ENCODE measurements at places on chromosomes 3 and 15.

DNA sequence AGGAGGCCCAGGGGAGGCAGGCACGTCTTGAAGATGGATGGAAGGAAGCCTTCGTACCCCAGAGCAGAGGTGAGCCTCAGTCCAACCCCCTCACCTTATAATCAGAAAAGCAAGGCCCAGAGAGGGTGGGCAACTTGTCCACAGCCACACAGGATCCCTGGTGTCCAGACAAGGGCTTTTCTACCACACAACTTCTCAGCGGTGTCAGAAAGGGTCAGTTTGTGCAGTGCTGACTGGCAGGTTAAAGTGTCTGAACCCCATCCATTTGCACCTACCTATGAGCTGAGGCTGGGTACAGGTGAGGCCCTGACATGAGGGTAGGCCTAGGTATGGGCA is 8.6 kb downstream of the IGDCC3 start:
- DNase-seq = no peak

GRCh38 chr15:85687329-85687728 is 107.4 kb downstream of the KLHL25 start:
- no peak for DNase-seq

DNA sequence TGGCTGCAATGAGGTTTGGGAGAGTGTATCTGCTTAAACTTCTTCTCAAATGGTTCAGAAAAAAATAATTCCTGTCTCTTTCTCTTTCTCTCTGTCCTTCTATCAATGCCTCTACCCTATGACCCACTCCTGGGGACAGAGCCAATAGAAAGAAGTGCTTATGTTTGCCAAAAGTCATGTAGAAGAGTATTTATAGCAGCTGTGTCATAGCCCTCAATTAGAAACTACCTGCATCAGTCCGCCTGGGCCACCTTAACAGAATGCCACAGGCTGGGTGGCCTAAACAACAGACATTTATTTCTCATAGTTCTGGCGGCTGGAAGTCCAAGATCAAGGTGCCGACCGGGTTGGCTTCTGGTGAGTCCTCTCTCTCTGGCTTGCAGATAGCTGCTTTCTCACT is 92.5 kb downstream of the HMG20A start:
- no peak for DNase-seq

DNA sequence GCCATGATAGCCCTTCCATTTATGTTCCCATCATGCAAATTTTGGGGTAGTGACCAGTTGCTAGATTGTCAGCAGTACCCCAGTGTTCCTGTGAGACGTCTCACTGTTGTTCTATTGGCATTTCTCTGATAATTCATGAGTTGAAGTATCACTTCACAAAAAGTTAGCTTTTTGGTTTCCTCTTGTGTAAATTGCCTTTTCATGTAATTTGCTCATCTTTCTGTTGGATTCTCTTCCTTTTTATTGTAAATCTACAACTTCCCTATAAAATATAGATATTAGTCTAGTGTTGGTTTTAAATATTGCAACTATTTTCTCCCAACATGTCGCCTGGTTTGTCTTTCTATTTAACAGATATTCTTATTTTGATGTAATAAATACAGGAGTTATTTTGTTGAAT is 7.5 kb upstream of the A4GNT start:
- DNase-seq = no peak

- DNase-seq = no peak
These were observed 18.4 kb downstream of the SENP5 start for GRCh38 chr3:196886144-196886543.

DNA sequence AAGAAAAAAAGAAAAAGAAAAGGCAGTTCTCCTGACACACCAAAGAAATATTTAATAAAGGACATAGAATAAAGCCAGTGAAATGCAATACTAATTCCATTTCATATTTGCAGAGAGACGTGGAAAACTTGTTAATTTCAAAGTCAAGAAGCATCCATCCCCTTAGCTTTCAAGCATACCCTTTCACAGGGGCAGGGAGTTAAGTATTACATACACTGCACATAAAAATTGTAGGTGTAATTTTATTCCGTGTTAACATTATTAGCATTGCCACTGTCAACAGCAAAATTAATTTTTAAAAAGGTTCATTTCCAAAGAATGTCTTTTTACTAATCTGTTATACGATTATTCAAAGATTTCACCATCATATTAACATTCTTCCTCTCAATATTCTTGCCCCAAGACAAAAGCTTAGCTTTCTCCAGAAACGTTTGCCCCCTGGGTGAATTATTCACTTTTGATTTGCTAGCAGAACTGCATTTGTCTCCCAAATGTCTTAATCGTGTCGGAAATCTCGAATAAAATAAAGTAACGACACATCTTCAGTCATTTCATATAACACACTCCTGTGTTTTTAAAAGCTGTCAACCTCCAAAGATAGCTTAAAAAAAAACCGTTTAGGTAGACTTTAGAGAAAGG is 517.9 kb downstream of the MECOM start:
- DNase-seq = no peak

- no peak for DNase-seq
These were observed 797 bp downstream of the PAQR9 start for GRCh38 chr3:142962520-142963233.

DNA sequence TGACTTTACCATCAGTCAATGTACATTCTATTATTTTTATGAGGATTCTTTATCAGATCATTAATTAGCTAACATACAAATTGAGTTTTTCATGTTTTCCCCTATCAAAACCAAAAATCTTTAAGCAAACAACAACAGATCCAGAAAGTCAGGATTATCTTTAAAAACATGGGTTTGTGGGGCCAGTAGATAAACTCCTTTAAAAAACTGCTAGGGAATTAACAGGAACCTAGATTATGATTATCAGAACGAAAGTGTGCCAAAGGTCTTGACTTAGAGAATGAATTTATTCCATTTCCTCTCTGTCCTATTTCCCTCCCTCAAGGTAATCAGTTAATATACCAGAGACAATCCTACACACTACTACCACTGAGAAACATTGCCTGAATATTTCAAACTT is 13.2 kb upstream of the CCDC13 start:
- DNase-seq = peak; percentile 41

GRCh38 chr3:124942613-124943012 is 8.1 kb upstream of the MUC13 start:
- no peak for DNase-seq

DNA sequence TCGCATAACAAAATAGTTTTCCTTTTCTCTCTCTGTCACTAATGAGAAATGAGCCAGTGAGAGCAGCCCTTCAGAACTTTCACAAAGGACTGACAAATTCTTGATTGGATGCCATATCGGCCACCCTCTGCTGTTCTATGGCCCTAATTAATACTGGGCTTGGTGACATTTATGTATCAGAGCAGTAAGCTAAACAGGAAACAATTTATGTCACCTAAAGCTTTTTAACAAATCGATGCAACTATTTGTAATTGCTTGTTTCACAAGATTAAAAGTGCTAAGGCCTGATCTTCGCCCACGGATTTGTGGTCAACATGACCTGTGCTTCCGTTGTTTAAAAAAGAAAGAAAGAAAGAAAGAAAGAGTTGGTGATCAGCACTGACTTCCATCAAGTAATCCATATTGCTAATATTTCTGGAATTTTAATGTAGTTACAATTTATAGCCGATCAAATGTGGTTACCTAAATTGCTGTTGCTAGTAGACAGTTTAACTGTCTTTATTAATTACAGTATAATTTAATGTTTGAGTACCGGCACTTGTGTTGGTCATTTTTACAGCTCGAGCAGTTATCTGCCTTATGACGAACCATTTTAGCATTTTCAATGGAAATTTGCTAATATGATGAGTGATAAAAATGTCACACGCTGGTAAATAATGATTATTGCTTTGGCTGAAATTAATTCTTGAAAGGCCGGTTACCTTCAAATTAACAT is 631.3 kb downstream of the FOXP1 start:
- DNase-seq = no peak

- no peak for DNase-seq
These were observed 97.5 kb downstream of the CHDH start for GRCh38 chr3:53748512-53749271.

- no peak for DNase-seq
These were observed 55.2 kb downstream of the TMEM108 start for GRCh38 chr3:133093366-133093765.

DNA sequence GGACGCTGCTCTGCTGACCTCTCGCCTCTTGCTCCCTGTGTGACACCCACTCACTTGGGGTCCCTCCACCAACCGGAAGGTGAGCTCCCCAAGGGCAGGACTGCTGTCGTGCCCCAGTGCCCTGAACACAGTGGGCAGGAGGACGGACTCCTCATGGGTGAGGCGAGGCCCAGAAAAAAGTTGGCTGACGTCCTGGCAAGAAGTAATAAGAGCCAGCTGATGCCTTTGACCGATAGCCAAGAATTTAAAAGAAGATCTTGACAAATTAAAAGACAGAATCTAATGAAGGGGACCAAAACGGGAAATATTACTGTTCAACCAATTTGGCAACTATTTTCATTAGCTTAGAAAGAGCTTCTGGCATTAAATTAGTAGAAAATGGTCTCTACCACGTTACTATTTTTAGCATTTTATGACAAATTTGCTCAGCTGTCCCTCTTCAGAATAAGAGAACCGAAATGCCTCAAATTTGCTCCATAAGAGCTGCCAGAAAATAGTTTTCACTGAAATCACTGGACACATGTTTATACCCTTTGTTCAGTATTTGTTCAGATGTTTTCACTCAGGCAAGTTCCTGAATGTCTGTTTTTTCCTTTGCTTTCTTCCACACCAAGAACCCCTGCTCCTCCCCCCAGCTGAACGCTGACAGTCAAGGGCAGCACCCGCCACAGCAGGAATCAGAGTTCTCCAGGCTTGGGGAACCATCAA is 60.5 kb downstream of the XXYLT1 start:
- DNase-seq = no peak

- peak; percentile 78 for DNase-seq
These were observed 2.1 kb downstream of the RPP25 start for GRCh38 chr15:74954515-74954914.

GRCh38 chr3:60178931-60179653 is 1072.2 kb downstream of the FHIT start:
- DNase-seq = no peak

DNA sequence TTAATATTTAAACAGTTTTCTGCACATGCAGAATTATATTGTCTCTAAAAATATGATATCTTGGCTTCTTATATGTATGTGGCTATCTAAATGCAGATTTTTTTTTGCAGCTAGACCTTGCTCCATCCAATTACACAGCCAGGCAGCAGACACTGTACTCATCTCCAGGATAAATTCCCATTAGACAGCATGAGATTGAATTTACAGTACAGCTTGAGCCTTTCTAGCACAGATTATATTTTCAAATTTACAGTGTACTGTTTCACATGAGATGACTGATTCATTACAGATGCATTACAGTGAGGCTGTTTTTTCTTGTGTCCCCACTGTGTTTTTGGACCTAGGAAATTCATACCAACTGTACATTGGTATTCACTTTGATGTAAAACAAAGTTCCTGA is 134.9 kb downstream of the OTOL1 start:
- DNase-seq = no peak

- no peak for DNase-seq
These were observed 50.3 kb downstream of the SERPINI1 start for GRCh38 chr3:167785790-167786189.

- no peak for DNase-seq
These were observed 245.2 kb downstream of the NR1D2 start for GRCh38 chr3:24190256-24190655.

DNA sequence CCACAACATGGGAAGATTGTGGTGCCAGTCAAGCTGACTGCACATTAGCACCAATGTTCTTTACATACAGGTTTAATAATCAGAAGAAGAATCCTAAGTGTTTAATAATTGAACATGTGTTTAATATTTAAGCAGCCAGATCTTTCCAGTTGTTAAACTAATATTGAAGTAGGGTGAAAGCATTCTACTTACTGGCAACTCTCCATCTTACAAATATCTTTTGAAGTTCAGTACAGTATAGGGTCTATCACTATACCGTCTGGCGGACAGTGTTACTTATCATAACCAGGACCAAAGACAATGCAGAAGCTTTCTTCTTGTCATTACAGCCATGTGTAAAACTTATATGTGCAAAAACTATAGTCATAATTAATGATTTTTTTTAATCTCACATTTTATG is 376.4 kb downstream of the CNTN6 start:
- no peak for DNase-seq

DNA sequence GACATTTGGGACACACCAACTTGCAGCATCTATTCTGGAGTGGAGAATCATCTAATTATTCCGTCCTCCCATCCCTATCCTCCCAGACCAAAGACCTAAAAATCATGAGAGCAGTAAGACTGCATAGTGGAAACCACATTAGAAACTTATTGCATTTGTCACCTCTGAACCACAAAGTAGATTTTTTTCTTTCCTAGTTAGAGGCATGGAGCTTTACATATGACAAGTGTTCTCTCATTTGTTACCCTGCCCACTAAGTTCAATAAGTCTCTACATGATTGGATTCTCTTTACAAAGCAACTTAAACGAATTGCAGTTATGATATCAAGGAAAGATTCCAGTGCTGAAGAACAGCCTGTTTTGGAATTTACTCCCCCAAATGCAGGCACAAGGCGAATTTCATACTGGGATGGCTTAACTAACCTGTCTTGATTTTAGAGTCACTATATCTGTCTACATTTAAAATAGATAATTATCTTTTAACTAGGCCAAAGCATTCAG is 42.3 kb upstream of the LRRFIP2 start:
- no peak for DNase-seq

- DNase-seq = no peak
These were observed 131.9 kb downstream of the ANO10 start for GRCh38 chr3:43489930-43490329.

- DNase-seq = no peak
These were observed 65.0 kb downstream of the TRIM69 start for GRCh38 chr15:44801364-44801763.

DNA sequence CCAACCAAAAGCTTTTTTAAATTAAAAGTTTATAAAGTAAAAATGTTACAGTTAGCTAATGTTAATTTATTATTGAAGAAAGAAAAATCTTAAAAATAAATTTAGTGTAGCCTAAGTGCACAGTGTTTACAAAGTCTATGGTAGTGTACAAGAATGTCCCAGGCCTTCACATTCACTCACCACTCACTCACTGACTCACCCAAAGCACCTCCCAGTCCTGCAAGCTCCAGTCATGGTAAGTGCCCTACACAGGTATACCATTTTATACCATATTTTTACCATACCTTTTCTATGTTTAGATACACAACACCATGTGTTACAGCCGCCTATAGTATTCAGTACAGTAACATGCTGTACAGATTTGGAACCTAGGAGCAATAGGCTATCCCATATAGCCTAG is 29.1 kb downstream of the SSR3 start:
- DNase-seq = no peak

GRCh38 chr3:45889337-45889736 is 3.0 kb downstream of the CCR9 start:
- no peak for DNase-seq

Measured in hematopoietic multipotent progenitor cell treated with erythropoietin and hydrocortisone succinate and interleukin-3 and kit ligand, for 15 days (in vitro differentiated cells).